ENCODE measurements at places on chromosomes 7 and 10.

GRCh38 chr7:115971506-115971905, 59.1 kb downstream of the TFEC start:
- no peak for DNase-seq

GRCh38 chr10:15314482-15315045, 56.5 kb downstream of the FAM171A1 start:
- no peak for DNase-seq

- no peak for DNase-seq
Measured at GRCh38 chr10:126191192-126191591, 197.1 kb downstream of the ADAM12 start.

- DNase-seq, result no peak
Measured at GRCh38 chr7:18667466-18667865, 171.9 kb downstream of the HDAC9 start.

GRCh38 chr10:11533328-11533781, 78.1 kb downstream of the USP6NL start:
- DNase-seq, result no peak

GRCh38 chr7:67619175-67619574, 622.5 kb downstream of the TYW1 start:
- DNase-seq, result no peak

- DNase-seq, result no peak
Measured at GRCh38 chr7:4951903-4952636, 6.9 kb downstream of the MMD2 start.

- DNase-seq, result no peak
Measured at GRCh38 chr10:6045314-6045848, 16.8 kb downstream of the IL2RA start.

DNA sequence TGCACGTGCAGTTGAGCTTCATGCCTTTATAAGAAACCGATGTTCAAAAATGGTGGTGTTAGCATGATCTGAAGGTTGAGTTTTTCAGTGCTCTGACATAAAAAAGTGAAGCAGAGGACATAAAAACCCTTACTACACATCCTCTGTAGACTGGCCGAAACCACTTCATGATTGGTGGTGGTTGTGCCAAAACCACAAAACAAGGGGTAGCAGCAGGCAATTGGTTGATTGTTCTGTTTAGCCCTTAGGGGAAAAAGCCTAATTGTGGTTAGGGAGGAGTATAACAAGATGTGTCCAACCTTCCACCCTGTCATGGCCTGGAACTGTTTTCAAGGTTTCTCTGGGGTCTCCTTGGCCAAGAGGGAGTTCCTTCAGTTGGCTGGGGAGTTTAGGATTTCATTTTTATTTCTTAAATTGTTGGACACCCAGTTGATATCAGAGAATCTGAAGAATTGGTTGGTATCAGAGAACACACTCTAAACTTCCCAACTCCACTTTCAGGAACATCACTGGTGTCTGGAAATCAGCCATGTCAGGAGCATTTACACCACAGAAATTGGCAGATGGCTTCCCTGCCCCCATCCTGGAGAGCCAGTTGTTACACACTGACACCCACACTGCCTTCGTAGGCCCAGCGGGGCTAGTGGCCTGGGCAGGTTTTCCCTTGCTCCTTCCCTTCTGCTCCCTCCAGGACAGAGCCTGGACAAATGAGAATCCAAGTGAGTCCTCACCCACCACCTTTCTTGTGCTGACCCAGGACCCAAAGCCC, 18.8 kb downstream of the MRPS24 start:
- no peak for DNase-seq

DNA sequence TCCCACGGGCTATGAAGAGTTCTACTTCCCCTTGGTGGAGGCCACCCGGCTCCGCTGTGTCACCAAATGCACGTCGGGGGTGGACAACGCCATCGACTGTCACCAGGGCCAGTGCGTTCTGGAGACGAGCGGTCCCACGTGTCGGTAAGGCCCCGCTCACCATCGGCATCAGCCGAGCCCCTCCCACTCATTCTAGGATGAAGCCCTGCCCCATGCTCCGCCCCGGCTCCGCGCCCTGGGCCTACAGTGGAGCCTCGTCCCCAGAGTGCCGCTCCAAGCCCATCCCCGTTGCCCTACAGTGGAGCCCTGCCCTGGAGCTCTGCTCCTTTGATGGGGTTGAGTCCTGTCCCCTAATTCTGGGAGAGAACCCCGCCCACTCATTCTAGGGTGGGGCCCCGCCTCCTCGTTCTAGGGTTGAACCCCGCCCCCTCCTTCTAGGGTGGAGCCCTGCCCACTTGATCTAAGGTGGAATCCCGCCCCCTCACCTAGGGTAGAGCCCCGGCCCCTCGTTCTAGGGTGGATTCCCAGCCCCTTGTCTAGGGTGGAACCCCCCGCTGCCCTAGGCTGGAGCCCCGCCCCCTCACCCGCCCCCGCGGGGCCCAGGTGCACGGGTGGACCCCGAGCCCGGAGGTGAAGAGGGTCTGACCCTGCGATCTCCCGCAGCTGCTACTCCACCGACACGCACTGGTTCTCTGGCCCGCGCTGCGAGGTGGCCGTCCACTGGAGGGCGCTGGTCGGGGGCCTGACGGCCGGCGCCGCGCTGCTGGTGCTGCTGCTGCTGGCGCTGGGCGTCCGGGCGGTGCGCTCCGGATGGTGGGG, 3.4 kb upstream of the MUC12 start:
- peak; percentile 72 for DNase-seq

DNA sequence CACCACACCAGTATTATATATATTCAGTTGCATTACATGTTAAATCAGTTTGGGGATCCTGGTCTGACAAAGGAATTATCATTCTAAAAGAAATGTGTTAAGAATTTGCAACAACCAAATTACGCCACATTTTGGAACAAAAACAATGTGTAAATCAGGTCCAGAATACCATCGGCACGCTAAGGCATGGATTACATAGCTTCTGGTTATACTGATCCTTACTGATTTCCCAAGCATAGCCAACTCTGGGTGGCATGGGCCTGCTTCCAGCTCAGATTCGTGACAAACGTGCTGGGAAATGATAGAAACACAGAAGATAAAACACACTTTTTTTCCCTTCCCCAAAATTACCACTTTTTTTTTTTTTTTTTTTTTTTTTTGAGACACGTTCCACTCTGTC, 660.0 kb downstream of the SORCS1 start:
- DNase-seq, result no peak

GRCh38 chr7:123747620-123748141, 1.1 kb downstream of the WASL start:
- no peak for DNase-seq

DNA sequence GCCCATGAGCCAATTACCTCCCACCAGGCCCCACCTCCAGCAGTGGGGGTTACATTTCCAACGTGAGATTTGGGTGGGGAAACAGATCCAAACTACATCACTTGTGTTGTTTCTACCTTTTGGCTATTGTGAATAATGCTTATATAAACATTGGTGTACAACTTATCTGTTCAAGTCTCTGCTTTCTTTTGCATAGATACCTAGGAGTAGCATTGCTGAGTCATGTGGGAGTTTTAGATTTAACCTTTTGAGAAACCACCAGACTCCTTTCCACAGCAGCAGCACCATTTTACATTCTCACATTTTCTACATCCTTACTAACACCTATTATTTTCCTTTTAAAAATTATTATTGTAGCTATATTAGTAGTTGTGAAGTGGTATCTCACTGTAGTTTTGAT, 14.4 kb upstream of the FRA10AC1 start:
- no peak for DNase-seq

DNA sequence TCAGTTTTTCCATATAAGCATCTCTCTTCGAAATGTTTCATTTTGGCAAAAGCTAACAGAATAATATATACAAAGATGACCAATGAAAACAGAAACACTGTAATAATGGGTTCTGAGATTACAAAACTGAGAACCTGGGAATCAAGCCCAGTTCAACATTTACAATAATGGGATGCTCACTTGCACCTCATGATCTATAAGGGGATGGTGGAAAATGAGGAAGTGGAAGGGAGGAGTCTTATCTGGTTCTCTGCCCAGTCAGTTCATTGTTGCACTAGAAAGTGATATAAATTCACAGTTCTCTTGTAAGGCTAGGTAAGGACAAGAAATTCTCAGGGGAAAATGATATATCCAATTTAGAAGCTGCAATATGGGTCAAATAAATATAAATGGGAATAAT, 31.7 kb upstream of the RHOBTB1 start:
- no peak for DNase-seq

- no peak for DNase-seq
Measured at GRCh38 chr10:110558041-110558440, 9.5 kb upstream of the SMC3 start.

- DNase-seq, result no peak
Measured at GRCh38 chr7:117193564-117193963, 129.3 kb downstream of the WNT2 start.

- DNase-seq, result peak; percentile 65
Measured at GRCh38 chr10:94320285-94320914, 42.3 kb downstream of the NOC3L start.

DNA sequence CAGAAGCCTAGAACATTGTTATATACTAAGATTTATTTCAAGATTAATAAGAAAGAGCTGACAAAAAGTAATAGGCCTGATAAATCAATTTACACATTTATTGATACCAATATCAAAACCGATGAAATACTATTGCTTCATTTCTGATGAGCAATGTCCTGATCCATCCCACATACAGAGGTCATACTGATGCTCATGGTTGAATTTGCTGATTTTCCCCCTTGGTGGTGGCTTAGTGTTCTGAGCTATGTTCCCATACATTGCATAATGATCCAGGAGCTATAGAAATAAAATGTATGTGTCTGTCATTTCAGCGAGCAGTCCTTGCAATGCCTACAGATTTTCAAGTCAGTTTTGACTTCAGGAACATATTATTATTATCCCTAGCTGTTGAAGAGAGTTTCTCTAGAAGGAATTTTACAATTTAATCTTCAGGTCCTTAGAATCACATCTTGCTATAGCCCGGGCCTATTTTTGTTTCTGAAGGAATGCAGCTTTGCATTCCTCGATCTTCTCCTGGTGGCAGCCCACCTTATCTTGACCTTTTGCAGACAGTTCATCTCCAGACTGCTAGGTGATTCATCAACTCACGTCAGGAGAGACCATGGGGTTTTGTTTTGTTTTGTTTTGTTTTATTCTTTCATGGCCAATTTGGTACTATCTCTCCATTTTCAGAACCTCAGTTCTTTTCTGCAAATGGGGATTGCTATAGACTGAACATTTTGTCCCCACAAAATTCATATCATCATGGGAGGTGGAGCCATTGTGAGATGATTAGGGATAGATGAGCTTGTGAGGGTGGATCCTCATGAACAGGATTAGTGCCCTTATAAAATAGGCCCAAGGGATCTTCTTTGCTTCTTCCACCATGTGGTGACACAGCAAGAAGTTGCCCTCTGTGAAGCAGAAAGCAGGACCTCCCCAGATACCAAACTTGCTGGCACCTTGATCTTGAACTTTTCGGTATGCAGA, 465.6 kb upstream of the IGFBP3 start:
- DNase-seq, result no peak

DNA sequence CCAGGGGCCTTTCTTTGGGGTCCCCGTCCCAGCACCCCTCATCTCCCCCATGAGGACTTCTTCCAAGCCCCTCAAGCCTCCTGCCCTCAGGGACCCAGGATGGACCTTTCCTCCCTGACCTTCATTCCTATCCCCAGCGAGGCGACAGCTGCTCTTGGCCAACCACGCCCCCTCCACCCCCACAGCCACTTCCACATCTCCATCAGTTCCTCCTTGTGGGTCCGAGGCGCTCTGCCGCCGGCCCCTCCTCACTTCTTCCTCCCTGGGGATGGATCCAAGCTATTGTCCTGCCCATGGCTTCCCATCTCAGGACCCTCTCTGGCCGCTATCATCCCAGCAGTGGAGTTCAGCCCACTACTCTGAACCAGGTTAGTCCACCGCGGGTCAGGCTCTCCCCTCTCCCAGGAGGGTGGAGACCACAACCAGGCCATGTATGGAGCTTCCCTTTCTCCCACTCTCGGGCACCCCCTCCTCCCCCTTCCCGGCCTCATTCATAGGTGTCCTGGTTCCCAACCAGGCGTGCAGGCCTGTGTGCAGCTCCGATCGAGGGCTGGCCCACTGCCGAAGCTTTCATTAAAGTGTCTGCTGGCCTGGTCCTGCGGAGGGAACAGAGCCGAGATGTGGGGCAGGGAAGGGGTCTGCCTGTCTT, 1.7 kb upstream of the SH2B2 start:
- no peak for DNase-seq

DNA sequence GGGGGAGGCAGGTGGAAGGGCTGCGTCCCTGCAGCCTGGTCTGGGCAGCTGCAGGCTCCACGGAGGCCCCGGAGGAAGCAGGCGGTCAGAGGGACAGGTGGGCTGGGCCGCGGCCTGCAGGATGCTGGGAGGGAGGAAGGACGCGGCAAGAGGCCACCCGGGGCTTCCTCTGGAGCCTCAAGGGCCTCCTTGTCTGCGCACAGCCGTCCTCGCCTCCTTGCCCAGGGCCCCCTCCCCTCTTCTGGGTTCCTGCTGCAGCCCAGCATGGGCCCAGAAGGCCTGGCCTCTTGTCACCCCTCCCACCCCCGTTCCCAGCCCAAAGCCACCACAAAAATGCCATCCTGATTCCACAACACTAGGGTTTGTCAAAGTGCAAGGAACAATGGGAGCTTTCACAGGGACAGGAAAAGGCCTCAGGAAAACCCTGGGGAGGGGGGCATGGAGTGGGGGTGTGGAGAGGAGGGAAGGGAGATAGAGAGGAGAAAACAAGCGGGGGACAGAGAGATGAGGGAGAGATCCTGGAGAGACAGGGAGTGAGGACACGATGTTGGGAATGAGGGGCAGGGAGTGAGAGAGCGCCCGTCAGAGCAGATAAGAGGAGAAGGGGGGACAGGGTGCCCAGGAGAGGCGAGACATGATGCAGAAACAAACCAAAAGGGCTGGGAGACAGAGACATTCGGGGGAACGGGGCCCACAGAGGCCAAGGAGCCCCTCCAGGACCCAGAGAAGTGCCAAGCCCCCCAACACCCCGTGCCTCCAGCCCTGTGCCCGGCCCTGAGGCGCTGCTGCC, 41.8 kb downstream of the ZCCHC24 start:
- DNase-seq, result no peak

- DNase-seq, result no peak
Measured at GRCh38 chr10:66838656-66839055, 87.2 kb upstream of the LRRTM3 start.

DNA sequence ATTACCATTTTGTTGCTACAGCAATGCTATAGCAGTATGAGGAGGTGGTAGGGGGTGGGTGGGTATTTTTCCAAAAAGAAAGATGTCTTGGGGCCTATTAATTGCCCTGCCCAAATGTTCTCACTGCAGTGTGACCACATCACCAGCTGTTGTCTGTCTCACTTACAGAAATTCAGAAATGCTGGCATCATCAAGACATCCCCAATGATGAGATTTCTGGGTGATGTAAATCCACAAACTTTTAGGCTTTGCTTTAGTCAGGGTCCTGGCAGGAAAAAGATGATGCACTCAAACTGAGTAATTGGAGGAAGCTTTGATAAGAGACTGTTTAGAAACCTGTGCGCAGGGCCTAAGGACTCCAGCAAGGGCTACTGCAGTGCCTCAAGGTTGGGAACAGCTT, 56.2 kb upstream of the OPN4 start:
- DNase-seq, result no peak

GRCh38 chr7:122457969-122458368, 153.4 kb upstream of the FEZF1 start:
- DNase-seq, result no peak

Data from stimulated activated CD4-positive, alpha-beta T cell treated with anti-CD3 and anti-CD28 coated beads, Interleukin-1b, Interleukin-23, amount 100 ng/mL, for 24 hours (primary cell).